ENCODE measurements at places on chromosomes 16 and 17. TPM values are rescaled to one million over a fixed set of nuclear protein-coding genes. Genes with fewer than 3 reads are reported as not detected.

The PSMB10 gene
- total RNA-seq = 58.8 TPM

The NPIPA5 gene
- total RNA-seq = 1.1 TPM

The MYH2 gene
- total RNA-seq = not detected

The RGS11 gene
- total RNA-seq = 2.7 TPM

The CLEC10A gene
- total RNA-seq = 0.14 TPM

The GRB7 gene
- total RNA-seq = not detected

The SBK1 gene
- total RNA-seq = 0.04 TPM

The TBC1D3 gene
- total RNA-seq = not detected

The CIBAR2 gene
- not detected for total RNA-seq

The NIP7 gene
- 40.7 TPM for total RNA-seq

The LPO gene
- total RNA-seq = not detected

The C16orf96 gene
- not detected for total RNA-seq

The ZNF423 gene
- total RNA-seq = 0.73 TPM

The TPSG1 gene
- total RNA-seq = not detected
